ENCODE measurements at places on chromosomes 3 and 15.

DNA sequence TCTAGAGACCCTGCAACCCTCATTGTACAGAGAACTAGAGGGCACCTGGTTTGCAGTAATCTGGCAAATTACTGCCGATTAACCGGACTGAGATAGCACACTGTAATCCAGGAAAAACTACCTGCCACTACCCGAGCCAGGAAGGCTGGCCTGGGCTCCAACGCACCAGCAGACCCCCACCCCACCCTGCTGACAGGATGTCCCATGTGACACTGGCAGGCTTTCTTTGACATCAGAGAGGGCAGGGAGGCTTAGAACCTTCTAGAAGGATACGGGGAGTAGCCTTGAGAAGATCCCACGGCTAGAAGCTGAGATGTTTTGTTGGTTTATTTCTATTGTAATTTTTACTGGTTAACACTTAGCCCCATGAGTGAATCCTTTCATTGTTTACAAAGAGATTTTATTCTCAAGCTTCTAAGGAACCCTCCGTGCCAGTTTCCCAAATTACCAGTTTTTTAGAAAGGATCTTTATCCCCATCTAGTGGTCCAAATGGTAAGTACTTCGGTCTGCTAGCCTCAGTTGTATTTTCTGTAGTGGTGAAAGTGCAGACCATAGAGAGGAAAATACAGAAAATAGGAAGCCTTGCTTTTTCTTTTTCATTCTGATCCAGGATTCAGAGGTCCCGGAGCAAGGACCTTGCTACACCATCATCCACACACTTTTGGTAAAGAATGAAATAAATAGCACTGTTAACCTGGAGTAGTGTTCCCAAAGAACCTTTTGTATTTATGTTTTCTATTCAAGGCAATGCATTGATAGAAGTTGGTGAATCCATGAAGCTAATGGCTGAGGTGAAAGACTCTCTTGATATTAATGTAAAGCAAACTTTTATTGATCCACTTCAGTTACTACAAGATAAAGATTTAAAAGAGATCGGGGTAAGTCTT is 81.9 kb upstream of the ADAMTSL3 start:
- DNase-seq = no peak

- no peak for DNase-seq
Observed at GRCh38 chr3:187902041-187902471, 156.8 kb upstream of the BCL6 start.

DNA sequence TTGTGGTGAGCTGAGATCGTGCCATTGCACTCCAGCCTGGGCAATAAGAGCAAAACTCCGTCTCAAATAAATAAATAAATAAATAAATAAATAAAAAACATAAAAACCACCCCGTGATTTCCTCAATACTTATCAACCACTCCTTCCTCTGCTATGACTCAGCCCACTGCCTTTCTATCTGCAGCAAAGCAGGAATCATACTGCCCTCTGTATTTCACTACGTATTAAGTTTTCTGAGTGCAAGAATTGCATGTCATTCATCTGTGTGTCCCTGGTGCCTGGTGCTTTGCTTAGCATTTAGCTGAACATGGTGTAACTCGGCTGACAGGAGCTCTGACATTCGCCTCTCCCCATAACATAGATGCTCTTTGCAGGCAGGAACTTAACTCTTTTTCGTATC is 7.1 kb downstream of the LSG1 start:
- no peak for DNase-seq

DNA sequence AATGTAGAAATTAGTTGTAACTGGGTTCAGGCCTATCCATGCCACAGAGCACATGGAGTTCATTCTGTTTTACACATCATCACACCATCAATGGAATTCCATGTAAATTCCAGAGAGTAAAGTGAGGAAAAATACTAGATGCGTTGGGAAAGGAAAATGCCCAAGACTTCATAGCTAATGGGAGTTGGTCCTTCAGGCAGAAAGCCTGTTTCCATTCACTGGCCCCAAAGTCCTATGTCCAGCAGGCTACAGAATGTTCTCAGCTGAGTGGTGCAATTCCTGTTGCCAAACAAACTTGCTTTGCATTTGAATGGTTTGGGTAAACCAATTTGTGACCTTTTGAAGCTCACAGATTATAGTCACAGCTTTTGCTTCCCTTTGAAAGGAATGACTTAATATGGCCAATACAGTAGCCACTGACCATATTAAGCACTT is 164.6 kb upstream of the PFN2 start:
- DNase-seq = no peak

DNA sequence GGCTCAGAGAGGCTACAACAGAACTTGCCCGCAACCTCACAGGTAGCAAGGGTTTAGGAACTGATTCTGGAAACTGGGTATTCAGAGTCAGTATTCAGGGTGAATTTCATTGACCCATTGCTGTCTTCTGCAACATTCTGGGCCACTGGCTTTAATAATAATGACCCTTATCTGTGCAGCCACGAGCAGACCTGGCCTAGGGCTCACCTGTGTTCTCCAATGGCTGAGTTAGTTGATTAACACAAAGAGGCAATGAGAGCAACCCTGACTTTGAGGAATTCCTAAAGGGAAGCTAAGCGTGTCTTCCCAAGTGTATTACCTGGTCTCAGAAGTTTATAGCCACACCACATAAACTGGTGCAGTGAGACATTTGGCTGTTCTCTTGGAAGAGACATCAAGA is 289.9 kb downstream of the EPHB1 start:
- peak; percentile 37 for DNase-seq

GRCh38 chr3:4831580-4831950 is 147.7 kb upstream of the BHLHE40 start:
- no peak for DNase-seq
